T-helper 17 cell (primary cell): ENCODE measurements at places on chromosomes 7 and 10.

- DNase-seq = no peak
Observed at GRCh38 chr7:105450177-105450861, 61.6 kb upstream of the SRPK2 start.

- DNase-seq = no peak
Observed at GRCh38 chr7:158492367-158492764, 95.3 kb downstream of the PTPRN2 start.

GRCh38 chr7:105365541-105366534 is 22.9 kb downstream of the SRPK2 start:
- no peak for DNase-seq

- no peak for DNase-seq
Observed at GRCh38 chr7:114409750-114410149, 4.9 kb upstream of the FOXP2 start.

DNA sequence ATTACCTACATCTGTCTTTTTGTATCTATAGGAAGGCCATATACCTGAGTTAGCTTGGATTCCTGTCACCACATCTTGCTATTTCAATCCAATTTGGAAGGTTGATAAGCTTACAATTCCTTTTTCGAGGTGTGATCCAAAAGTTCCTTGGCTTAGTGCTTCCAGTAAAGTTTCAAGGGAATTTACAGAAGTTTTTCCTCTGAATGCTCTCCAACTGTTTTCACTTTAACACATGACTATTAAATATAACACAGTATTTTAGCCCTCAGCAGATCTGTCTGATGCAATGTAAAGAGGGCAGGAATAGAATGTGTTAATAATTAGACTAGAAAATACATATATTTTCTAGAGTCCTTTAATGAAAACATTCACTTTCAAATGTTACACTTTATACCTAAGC is 171.4 kb downstream of the DKK1 start:
- DNase-seq = no peak

DNA sequence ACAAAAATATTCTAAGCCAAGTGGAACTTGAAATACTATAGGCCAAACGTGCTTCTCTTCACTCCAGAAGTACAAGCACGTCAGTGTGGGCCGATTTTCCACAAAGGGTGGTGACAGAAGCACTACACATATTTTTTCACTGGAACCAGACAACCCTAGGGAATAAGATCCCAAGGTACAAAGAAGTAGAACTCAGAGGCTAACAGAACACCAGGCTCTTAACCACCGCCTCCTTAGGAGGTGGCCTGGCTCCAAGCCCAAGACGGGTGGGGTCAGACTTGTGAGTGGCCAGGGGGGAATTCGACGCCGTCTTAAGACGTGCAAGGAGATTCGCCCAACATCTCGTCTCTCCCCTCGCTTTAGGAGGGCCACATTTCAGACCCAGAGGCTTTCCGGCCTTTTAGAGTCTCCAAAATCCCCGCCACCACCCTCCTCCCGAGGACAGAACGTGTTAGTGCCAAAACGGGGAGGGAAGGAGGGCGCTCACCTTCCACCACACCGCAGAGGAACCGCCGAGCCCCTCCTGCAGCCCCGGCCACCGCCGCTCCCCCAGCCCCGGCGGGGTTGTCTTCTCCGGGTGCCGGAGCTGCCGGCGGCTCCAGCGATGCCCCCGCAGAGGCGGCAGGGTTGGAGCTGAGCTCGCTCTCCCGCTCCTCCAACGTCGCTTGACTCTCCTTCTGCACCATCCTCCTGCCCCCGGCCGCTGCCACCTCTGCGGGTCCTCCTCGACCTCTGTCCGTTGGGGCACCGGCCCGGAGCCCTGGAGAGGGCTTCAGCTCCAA is 716 bp downstream of the OGA start:
- no peak for DNase-seq

DNA sequence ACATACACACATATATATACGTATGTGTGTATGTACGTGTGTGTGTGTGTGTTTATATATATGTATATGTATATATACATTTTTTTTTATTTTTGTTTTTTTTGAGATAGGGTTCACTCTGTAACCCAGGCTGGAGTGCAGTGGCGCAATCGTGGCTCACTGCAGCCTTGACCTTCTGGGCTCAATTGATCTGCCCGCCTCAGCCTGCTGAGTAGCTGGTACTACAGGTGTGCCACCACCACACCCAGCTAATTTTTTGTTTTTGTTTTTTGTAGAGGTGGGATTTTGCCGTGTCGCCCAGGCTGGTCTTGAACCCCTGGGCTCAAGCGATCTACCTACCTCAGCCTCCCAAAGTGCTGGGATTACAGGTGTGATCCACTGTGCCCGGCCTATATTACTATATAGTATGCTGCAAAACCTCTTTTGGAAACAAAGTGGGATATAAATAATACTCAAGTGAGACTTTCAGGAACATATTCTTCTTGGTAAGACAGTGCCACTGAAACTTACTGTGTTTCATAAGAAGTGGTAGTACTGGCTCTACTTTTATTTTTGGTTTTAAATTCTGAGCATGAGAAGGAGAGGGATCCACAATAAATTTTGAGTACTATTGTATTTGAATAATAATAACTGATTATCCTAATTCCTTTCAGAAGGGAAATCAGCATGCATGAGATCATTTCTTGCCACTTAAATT is 51.0 kb downstream of the MLLT10 start:
- DNase-seq = no peak

GRCh38 chr10:91610444-91610843 is 22.4 kb downstream of the PPP1R3C start:
- no peak for DNase-seq

- no peak for DNase-seq
Observed at GRCh38 chr10:70405037-70405824, 1.3 kb downstream of the EIF4EBP2 start.

GRCh38 chr7:47531584-47532492 is 50.1 kb downstream of the TNS3 start:
- no peak for DNase-seq

DNA sequence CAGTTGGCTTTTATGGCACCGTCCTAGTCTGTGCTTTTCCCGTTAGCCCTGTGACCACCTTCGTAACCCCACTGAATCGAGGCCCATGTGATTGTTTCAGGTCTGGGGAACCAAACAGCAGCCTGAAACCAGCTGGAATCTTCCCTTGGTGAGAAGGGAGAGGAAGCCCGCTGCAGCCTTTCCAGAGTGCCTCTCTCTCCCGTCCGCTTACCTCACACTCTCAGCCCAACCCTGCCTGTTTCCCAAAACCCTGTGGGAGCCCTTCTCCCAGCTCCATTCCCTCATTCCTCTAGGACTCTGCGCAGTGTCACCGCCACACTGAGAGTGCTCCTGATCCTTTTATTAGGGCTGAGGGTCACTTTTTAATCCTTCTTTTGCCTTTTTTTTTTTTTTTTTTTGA is 139.6 kb downstream of the WDR37 start:
- DNase-seq = no peak

DNA sequence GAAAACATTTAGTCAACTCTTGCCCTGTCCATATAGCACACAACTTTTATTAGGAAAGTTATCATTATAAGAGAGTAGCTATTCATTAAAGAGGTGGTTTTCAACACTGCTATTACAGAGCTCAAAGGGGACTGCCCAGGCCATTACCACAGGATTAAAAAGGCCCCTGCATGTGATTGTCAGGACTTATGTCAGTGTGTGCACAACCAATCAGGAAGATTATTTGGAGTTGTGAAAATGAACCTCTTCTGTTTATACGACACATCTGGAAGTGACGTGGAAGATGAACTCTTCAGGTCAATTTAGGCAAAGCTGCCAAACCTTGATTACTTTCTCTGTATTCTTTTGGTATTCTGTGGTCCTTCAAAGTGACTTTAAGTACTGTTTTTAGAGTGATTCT is 14.7 kb downstream of the CCNY start:
- no peak for DNase-seq

GRCh38 chr7:106418094-106418493 is 133.3 kb upstream of the NAMPT start:
- DNase-seq = no peak

- no peak for DNase-seq
Observed at GRCh38 chr10:11329062-11329673, 282.3 kb downstream of the USP6NL start.

- no peak for DNase-seq
Observed at GRCh38 chr7:5420067-5420880, 3.4 kb downstream of the TNRC18 start.

- DNase-seq = no peak
Observed at GRCh38 chr7:81120803-81121202, 202.0 kb upstream of the SEMA3C start.

GRCh38 chr7:122070834-122071233 is 73.2 kb downstream of the AASS start:
- no peak for DNase-seq

- no peak for DNase-seq
Observed at GRCh38 chr10:123007558-123008354, 839 bp downstream of the IKZF5 start.

DNA sequence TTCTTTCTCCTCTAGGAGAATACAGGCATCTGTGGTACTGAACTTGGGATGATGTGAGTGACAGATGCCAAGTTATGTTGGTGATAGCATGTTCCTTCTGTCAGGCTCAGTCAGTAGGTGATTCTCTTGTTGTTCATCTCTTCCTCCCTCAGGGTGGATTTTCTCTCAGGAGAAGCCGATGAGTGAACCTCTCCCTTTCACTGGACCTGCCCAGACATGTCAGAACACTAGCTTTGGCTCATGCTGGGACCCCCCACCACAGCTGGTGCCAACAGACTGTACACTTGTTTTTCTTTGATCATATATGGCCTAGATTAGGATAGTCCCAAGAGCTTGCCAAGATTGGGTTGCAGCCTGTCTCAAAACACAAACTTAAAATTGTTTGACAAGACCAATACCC is 129.4 kb downstream of the BMPER start:
- no peak for DNase-seq
